Activated gamma-delta T cell treated with Interleukin-2 at 50 U/mL for 16 hours (primary cell): ENCODE measurements at places on chromosomes 2 and 18.

DNA sequence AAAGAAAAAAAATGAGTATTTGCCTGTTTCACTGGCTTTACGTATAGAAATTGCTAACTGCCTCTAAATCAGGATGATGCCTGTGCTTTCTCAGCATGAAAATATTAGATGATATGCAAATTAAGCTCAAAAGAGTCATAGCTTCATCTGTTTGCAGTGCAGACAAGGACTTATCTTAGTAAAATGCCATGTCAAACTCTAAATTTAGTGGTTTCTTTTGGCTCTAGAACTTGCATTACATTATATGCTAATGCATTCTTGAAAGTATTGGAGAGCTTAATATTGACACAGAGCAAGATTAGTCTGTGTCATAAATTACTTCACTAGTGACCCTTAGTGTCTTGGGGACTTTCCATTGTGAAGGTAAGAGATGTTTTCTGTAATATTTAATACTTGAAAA lies 1109.1 kb upstream of the NRXN1 start:
- no peak for DNase-seq

GRCh38 chr2:63589148-63589958 lies 590 bp downstream of the MDH1 start:
- no peak for DNase-seq

DNA sequence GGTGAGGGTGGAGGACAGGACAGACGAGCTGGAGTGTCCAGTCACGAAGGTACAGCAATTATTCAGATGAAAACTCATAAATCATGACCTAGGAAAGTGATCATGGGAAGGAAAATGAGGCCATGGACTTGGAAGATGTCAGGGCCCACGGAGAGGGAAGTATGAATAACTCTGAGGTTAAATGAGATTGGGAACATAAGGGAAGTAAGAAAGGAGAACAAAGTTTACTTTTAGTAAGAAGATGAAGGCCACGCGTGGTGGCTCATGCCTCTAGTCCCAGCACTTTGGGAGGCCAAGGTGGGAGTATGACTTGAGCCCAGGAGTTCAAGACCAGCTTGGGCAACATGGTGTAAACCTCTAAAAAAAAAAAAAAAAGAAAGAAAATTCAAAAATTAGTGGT lies 56.2 kb downstream of the AQP4 start:
- DNase-seq, result no peak

GRCh38 chr2:27742571-27742970 lies 28.9 kb upstream of the MRPL33 start:
- DNase-seq, result no peak

DNA sequence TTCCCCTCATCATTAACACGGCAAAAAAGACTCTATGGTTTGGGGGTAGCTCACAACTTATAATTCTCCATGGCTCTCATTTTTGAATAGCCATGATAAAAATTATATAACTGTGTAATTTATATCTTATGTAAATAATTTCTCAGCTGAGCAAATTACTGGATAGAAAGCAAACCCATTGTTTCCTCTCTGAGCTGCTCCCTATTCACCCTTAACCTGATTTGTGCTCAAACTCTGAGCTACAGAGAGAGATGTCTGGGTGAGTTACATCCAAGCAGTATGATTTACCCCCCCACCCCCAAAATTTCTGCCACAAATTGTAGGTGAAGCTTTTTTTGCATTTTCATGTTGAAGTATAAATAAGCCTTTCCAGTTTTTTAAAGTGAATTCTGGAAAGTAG lies 123.7 kb downstream of the TFCP2L1 start:
- DNase-seq, result no peak

DNA sequence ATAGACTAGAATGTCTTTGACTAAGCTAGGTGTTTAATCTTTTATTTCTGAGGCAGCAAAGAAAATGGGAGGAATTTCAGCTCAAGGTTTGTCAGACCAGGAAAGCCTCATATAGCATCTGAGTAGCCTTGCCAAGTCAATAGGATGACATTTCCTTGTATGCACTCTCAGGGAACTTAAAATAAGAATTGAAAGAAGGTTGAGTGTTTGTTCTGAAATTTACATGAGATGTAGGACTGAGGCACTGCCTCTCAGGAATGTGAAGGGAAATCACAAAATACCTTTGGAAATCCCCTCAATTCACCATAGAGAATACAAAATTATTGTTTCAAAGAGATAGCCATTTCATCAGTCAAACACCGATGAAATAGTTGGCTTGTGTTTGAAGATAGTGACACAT lies 392.0 kb upstream of the NRP2 start:
- DNase-seq, result no peak

- no peak for DNase-seq
These were observed at the start of gene TMEM182 for GRCh38 chr2:102761763-102762162. Gene TMEM182, plus strand, starts transcription at chr2:102762031. Its CDS starts 187 bp downstream, at chr2:102762218.

DNA sequence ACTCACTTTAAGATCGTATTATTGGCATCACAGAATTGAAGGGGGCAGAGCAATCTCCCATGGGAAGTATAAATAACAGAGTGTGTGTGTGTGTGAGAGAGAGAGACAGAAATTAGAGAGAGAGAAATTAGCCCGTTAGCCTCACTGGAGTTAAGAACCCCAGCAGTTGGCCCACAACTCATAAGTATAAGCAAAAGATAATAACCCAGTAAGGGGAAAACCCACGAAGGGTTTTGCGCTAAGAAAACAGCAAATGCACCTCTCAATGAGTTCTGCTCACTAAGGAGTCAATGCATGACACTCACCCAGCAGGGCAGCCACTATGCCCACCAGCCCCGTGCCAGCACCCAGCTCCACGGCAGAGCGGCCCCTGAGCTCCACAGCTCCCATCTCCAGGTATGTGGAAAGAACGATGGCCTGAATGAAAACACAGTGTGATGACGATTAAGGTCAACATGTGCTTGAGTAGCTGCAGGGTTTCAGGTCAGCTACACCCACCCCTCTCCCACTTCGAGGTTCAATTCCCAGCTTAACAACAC lies 3.6 kb downstream of the METTL21A start:
- DNase-seq, result no peak
